Keratinocyte (primary cell): ENCODE measurements at places on chromosomes 5 and 9.

DNA sequence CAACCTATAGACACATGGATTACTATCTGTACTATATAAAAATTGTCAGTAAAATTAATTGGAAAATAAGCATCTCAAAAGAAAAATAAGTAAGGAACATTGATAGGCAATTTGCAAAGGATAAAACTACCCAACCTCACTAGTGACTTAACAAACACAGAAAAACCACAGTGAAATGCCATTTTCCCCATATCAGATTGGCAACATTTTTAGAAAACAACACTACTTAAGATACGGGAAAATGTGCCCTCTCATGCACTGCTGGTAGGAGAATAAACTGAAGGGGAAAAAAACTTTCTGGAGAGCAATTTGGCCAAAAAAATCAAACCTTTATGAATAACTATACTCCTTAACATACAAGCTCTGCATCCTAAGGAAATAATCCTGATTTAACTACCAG is 254.0 kb downstream of the DEPDC1B start:
- no peak for DNase-seq

DNA sequence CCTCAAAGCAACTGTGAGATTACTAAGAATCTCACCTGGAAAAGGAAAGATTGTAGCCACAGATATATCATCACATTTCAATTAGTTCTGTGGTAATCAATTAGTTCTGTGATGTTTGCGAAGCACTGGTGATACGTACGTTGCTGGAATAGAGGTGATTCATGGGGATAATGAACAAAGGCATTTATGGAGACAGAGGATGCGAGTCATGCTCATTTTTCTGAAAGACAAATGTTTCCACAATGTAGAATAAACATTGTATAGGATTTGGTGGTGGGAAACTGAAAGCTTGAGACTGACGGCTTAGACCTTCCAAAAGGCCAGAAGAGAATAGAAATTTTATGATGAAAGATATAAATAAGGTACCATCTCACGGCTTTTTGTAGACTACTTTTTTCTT is 507.3 kb upstream of the TYRP1 start:
- DNase-seq = no peak

DNA sequence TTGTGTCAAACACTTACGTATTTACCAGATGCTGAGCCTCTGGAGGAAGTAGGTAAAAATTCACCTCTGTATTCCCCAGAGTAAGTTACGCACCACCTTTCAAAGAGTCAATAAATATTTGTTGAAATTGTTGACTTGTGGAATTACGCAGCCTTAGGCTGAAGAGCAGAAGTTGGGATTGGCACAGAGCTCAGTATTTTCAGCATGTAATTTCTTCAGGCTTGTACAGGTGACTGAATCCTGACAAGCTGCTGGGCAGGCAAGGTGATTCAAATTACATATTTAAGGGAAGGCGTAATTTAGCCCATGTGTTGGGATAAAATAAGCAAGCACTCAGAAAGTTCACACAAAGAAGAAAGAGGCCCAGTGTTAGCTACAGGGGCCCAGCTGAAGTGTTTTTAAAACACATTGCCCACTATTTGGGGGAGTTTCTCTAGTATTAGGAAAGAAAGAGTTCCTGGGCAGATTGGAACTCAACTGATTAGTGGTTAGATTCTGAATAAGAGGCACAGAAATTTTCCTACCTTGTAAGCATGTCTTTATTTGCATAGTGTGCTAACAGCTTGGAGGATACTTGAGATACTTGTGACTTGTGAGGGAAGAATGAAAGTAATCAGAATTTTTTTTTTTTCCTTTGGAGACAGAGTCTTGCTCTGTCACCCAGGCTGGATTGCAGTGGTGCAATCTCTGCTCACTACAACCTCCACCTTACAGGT is 165.3 kb upstream of the FBXL7 start:
- no peak for DNase-seq

- DNase-seq = no peak
These were observed 7.0 kb downstream of the SQSTM1 start for GRCh38 chr5:179827680-179828079.

GRCh38 chr5:83133797-83134196 is 56.5 kb downstream of the XRCC4 start:
- DNase-seq = no peak

DNA sequence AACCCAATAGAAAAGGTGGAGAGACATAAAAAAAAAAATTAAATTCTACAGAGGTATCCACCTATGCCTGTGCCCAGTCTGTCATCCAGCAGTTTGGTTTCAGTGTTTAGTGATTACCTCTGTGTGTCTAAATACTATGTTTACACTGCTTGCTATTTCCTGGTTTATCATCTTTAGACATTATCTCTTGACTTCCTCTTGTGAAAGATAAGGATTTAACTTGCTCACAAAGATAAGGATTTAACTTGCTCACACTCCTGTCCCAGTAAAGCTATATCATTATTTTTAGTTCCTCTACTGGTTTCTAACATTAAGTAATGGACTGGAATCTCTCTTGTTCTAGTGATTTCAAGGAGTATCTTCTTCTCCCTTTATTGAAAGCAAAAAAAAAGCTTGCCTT is 53.9 kb upstream of the ZFR start:
- DNase-seq = no peak

- DNase-seq = no peak
These were observed 10.1 kb downstream of the BRD3OS start for GRCh38 chr9:134035041-134036039.

DNA sequence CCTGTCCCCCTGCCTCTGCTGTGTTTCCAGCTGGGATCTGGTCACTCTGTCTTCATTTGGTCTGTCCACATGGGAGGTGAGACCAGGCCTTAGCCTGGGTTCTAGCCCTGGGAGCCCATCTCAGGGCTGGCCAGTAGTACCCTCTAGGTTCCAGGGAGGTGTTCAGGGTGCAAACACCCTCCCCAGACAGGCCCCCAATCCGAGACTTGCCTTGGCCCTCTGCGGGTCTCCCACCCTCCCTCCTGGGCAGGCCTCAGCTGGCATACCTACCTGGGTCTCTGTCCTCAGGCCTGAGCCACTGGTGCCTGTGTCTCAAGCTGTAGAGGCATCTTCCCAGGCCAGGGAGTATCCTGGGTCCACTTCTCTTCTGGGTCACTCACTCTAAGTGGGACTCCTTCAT is 925 bp upstream of the SAPCD2 start:
- DNase-seq = no peak

DNA sequence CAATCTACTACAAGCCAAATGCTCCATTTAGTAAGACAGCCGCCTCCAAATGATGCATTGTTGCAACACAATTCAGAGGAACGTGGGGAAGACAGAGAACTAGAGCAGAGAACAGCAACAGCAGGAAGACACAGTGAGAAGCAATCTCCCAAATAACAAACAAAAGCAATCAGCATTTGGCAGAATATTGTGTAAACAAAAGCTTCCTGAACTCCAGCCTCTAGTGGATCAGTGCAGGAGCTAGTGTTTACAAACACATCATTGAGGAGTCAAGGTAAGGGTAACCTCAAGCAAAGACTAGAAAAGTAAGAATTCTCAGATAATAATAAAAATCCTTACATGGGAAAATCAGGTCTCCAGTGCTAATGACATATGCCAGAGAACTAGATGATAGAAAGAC is 20.6 kb downstream of the FST start:
- DNase-seq = no peak

GRCh38 chr5:65474130-65474711 is 7.5 kb downstream of the ADAMTS6 start:
- DNase-seq = no peak

- DNase-seq = peak; percentile 61
These were observed 16.4 kb upstream of the PDCD1LG2 start for GRCh38 chr9:5493679-5494511.

- DNase-seq = no peak
These were observed 724 bp downstream of the TCERG1 start for GRCh38 chr5:146447734-146448380.

GRCh38 chr5:14572836-14573235 is 8.8 kb upstream of the OTULINL start:
- no peak for DNase-seq

DNA sequence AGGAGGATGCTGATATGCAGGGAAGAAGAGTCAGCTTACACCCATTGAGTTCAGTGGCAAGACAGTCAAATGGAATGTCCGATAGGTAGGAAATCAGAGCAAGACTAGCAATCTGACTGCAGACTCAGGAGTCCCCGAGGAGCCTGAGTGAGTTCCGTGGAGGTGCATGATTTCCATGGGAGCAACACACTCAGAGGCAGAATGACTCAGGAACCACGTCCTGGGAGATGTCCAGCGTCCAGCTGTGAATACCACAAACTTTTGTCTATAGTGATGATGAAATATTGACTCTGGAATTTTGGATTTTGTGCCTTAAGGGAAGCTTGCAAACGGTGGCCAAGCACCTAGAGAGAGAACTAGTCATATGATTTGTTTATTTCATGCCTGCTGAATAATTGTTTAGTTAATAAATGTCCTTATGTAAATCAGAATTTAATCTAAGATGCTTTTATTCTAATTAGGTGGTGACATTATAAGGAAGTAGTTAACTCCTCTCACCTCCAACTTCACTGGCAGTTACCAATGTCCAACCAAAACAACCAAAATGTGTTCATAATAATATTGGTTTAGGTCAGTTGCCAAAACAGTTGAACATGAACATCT is 100.4 kb downstream of the PDE4D start:
- DNase-seq = no peak

- DNase-seq = no peak
These were observed 81.1 kb upstream of the EPB41L4B start for GRCh38 chr9:109401990-109402318.

DNA sequence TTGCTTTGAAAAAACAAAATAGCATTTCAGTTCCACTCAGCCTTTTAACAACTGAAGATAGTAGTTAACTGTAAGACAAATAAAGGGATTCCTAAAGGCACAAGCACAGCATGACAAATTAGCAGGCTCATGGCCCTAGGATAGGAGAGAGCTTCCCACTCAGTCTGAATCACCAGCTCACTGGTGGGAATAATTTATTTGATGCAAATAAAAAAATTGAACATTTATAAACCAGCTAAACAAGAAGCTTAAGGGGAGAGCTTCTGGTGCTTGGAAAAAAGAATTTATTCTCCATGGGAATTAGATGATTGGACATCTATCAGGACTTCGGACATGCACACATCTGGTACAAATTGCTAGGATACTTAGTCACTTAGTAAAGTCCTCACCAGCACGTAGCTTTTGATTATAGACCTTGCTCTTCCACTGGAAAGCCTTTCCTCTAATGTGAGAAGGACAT is 294.1 kb upstream of the TNC start:
- DNase-seq = no peak

GRCh38 chr9:29830821-29831220 is 2257.5 kb upstream of the C9orf72 start:
- DNase-seq = no peak

- no peak for DNase-seq
These were observed 17.5 kb downstream of the LRRC70 start for GRCh38 chr5:62596096-62596495.

DNA sequence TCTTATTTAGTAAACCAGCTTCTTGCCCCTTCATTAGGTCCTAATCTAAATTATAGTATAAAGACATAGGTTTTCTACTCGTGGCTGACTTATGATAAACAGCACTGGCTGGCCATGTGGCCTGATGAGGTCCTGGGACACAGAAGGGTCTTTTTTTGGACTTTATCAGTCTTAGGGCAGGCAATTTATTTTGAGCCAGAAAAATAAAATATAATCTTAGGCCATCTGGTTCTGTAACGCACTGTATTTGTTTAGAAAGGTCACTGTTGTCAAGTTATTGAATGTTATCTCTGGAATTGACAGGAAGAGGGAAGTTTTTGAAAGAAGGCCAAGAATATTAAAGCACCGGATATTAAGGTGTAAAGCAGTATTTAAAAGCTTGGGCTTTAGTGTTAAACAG is 53.9 kb downstream of the RFX3 start:
- DNase-seq = no peak

GRCh38 chr5:159921721-159922120 is 5.4 kb downstream of the ADRA1B start:
- no peak for DNase-seq

- DNase-seq = no peak
These were observed 1.3 kb upstream of the AK1 start for GRCh38 chr9:127878652-127879390.

- no peak for DNase-seq
These were observed 64.7 kb upstream of the CTSL start for GRCh38 chr9:87661241-87661640.

DNA sequence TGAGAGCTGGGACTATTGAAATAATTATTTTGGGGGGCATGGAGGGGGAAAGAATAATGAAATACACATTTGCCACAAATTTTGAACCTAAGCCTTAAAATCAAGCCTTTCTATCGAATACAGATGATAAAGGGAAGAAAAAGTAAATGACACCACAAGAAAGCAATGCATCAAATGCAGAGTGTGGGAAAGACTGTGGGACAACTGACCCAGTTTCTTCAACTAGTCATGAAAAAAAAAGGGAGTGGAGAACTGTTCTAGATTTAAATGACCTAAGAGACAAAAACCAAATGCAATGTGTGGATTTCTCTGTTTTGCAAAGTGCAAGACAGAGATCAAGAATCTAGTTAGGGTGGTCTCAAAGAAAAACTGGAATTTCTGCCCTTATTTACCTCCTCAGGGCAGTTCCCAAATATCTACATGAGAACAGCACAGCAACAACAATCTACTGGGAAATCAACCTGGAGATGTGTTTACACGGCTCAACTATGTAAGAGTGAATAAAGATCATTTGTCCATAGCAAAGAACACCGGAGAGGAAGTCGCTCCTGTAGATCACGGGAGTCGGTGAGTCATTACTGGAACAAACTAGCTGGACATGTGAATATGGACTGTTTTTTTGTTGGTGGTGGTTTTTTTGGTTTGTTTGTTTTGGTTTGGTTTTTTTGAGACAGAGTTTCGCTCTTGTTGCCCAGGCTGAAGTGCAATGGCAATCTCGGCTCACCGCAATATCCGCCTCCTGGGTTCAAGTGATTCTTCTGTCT is 145.9 kb downstream of the DROSHA start:
- DNase-seq = no peak

DNA sequence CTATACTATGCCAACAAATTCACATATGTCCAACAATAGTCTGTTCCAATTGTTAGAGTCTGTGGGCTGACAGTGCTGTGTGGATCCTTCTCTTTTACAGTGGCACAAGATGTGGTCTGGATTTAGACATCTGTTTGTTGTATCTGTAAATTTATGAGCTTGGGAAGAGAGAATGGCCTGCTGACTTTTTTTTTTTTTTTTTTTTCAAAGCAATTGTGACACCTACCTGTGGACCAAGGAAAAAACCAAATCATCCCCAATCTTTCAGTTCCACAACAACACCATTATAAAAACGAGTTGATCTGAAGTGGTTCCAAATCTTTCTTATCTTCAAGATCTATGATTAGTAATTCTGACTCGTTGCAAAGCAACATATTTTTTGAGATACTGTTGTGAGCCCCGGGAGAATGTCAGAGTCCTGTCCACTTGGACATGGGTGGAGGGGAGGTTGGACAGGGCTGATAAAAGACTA is 4.9 kb downstream of the IRX2 start:
- no peak for DNase-seq
